ENCODE measurements at places on chromosomes 7 and 10.

GRCh38 chr10:62726142-62726541 is 78.4 kb upstream of the ADO start:
- no peak for DNase-seq

DNA sequence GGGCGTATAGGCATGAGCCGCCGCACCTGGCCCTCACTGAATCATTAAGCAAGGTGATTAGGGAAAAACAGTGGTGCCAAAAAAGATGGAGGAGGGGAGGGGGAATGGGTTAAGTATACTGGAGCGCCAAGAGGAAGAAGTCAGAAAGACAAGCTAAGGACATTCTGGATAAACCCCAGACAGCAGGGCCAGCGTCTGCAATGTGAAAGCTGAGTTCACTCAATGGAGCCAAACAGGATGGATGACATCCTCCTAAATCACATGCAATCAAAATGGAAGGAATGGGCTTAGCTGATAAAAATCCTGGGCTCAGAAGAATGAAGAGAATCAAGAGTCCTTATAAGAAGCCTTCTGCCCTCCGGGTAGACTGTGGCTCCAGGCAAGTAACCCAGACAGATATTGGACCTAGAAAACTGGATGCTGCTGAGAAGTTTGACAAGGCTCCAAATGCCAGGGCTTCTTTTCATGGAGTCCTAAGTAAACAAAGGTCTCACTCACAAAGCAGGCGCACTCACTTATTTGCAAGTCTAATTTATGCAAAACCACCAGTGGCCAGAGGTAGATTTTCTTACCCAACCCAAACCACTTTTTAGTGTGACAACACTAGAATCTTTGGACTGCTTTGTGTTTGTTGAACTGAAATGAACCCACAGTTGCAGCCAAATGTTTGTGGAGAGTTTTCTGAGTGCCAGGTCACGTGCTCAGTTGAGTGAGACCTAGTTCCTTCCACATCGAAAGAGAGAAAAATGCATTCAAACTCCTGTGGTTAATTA is 519.1 kb upstream of the AUTS2 start:
- DNase-seq, result no peak

- no peak for DNase-seq
Measured at GRCh38 chr7:83021032-83021431, 141.7 kb downstream of the PCLO start.

DNA sequence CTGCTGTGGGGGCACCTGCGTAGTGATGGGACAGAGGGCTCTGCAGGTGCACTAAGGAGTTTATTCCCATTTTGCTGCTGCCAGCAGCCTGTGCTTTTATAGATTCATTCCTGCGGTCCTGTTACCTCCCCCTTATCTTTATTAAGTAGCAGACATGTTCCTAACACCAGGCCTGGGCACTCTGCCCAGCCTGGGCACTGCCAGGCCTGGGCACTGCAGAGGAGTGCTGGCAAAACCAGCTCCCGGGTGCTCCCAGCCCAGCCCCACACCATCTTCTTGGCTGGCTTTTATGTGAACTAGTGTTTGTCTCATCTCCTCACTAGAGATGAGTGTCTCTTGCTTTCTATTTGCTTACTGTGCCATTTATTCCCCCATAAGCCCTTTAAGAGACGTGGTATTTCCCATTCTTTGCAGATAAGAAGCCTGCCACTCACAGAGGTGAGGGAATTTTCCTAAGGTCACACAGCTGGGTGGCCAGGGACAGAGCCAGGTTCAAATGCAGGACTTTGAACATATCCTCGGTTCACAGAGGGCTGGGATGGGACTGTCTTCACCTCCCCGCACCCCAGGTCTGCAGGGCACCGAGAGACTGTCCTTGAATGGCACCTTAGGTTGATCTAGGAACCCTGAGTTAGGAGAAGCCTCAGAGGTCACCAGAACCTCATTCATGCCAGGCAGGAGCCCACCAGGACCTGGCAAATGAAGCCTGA is 14.6 kb upstream of the DRGX start:
- DNase-seq, result no peak

DNA sequence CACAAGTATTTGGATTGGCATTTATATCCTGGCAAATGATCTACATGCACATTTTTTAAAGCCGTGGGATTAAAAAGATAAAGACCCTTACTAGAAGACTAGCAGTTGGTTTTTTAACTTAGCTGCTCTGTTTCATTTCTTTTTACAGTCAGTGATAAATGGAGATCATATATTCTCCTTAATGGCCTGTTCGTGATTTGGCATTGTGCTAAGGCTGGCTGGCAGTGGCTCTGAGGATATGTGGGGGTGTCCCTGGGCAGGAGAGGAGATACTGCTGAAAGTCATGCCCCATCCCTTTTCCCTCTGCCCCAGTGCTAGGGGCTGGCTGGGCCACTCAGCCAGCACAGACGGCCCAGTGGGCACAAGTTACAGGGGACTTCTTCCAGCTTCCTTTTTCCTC is 341.7 kb downstream of the PRPF18 start:
- DNase-seq, result no peak

- DNase-seq, result no peak
Measured at GRCh38 chr7:5420067-5420880, 3.4 kb downstream of the TNRC18 start.

- no peak for DNase-seq
Measured at GRCh38 chr7:20514364-20514763, 101.1 kb upstream of the ABCB5 start.

GRCh38 chr10:97466755-97467154 is 20.8 kb downstream of the ZDHHC16 start:
- no peak for DNase-seq

All from Jurkat, Clone E6-1 (cell line).